Naive thymus-derived CD8-positive, alpha-beta T cell (primary cell): ENCODE measurements at places on chromosomes 2 and 18. TPM values are rescaled to one million over a fixed set of nuclear protein-coding genes. Genes with fewer than 3 reads are reported as not detected.
A peak's percentile ranks its signal among the peaks of the same experiment; 100 is the strongest.

DNA sequence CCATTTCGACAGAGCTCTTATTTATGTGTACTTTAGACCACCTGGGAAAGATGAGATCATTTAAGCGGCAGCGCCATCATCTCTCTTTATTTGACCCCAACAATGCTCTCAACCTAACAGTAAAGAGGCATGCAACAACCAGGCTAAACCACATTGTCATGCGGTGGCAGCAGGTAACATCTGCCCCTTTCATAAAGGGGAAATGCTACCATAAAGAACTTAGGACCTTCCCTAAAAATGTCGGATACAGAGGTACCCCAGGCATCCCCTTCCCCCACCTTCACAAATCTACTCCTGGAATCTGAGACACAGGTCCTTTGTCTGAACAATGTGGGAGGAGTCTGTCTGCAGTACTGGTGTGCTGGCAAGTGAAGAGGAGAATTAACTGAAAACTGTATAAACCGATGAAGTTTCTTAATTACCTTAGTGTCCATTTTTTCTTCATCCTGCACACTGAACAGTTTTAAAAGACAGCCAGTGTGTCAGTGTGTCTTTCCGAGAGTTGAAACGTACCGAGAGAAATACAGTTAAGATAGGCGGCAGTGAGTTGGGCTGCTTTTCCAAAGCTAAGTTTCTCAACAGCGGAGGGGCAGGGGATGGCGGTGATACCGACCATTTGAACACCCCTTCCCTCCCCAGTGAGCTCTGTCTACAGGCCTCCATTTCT lies 1.9 kb downstream of the MEX3C start:
- H3K4me1 ChIP-seq, result peaks cover 23% of the 10 kb centered on the region
- peak overlapping the region; percentile 93 for H3K27ac ChIP-seq
- peak overlapping the region; percentile 98 for H3K4me3 ChIP-seq
- no peaks in the 10 kb centered on the region for H3K36me3 ChIP-seq

The KCNF1 gene
- total RNA-seq, result not detected

DNA sequence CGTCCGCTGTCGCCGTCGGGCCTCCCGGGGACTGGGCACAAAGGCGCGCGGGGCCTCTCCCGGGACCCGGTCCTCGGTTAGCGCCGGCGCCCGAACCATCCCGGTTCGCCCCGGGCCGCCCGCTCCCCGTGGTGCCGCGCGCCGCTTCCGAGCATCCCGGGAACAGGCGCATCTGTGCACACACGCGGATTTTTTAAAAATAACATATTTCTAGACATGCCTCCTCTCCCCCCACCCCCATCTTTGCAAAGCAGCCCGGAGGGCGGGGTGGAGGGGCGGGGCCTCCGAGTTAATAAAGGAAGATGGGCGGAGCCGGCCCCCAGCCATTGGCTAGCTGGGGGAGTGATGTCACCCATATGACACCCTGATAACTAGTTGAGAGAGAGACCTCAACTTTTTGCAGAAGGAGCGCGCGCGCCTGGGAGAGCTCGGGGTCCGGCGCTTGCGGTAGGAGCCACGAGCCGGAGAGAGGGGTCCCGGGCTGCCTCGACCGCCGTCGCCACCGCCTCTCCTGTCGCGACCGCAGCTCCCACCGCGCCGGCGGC lies at the start of gene SOX11:
TSS of gene SOX11 (plus strand) at position 400 of the 545 bp plus-strand sequence. CDS start 338 bp downstream, outside the sequence.
- H3K27me3 ChIP-seq, result peaks cover 35% of the 10 kb centered on the region
- H3K27ac ChIP-seq, result no peak within 1 kb of the TSS
- H3K4me3 ChIP-seq, result peak within 1 kb of the TSS; percentile 69
- peaks cover 20% of the 10 kb centered on the region for H3K4me1 ChIP-seq
- no peak for DNase-seq
- H3K36me3 ChIP-seq, result peaks cover 7% of the 10 kb centered on the region

DNA sequence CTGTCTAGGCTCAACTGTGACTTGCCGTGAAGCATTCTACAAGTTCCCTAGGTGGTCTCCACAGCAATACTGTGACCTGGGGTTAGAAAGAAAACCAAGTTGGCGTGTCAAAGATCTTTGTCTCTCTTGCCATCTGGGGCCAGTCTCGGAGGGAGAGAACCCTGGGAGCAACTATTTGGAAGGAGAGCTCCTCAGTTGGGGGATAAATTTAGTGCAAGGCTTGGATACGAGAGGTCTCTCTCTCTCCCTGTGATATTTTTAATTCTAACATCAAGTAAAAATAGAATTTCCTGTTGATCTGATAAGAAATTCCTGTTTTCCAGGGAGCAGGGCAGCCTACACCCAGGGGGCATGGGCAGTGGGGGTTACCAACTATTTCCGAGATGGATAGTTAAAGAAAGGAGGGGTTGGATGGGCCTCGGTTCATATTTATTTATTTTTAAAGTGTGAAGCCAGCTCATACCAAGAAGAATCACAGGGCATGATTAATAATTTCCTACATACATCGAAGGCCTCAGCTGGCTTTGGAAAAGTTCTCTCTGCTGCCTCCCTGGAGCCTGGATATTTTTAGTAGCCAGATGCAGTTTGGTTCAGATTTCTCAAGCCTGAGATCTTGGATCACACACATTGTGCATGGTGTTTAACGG lies 62.8 kb downstream of the EHD3 start:
- peaks cover 3% of the 10 kb centered on the region for H3K4me1 ChIP-seq
- no peaks in the 10 kb centered on the region for H3K27me3 ChIP-seq
- no peaks in the 10 kb centered on the region for H3K36me3 ChIP-seq
- H3K4me3 ChIP-seq, result no peak overlapping the region
- no peak for DNase-seq
- H3K27ac ChIP-seq, result no peak overlapping the region

The PFN4 gene
- total RNA-seq, result not detected

The MLPH gene
- not detected for total RNA-seq

The PMAIP1 gene
- 20.1 TPM for total RNA-seq

DNA sequence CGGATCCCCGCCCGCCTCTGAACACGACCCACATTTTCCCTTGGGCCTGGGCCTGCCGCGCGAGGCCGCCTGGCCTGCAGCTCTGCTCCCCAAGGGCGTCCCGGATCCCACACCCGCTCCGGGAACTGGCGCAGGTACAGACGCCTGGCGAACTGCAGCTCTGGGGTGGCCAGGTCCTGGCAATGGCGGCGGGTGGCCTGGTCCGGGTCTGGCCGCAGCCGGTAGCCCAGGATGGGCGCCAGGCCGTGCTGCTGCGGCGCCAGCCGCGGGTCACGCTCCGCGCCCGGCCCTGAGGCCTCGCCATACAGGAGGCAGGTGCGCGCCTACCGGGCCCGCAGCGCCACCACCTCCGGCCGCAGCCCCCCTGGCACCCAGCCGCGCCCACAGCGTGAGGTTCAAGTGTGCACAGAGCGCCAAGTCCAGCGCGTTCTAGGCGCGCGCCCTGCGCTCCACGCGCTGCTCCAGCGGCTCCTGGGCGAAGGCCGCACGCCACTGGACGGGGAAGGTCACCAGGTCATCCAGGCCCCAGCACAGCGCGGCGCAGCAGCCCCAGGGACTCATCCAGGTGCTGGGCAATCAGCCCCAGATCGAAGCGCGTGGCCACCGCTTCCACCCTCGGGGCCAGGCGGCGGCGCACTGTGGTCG lies 9.5 kb downstream of the AQP12A start:
- H3K4me1 ChIP-seq, result peaks cover 14% of the 10 kb centered on the region
- no peak overlapping the region for H3K27ac ChIP-seq
- H3K27me3 ChIP-seq, result peaks cover 27% of the 10 kb centered on the region
- no peak for DNase-seq
- H3K36me3 ChIP-seq, result no peaks in the 10 kb centered on the region

The POTEI gene
- total RNA-seq, result not detected

The STK11IP gene
- total RNA-seq, result 50.2 TPM

DNA sequence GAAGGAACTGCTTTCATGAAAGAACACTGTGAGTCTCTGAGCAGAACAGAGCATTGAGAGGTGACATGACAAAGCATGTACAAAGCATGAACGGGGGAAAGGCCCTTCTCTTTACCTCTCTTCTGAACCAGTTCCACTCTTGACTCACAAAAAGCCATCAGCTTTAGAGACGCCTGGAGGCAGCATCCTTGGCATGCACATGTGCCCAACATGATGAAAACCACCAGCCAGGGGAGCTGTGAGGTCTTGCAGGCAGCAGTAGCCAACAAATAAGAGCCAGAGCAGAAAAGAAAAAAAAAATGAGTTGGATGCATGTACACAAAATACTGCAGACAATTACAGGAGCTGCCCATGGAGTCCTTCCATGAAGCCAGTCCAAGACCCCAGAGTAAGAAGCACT lies 95.5 kb upstream of the AGAP1 start:
- H3K27me3 ChIP-seq, result peaks cover 25% of the 10 kb centered on the region
- no peak overlapping the region for H3K4me3 ChIP-seq
- H3K27ac ChIP-seq, result no peak overlapping the region
- DNase-seq, result no peak
- no peaks in the 10 kb centered on the region for H3K4me1 ChIP-seq

The BCL11A gene
- 11.6 TPM for total RNA-seq

The UGT1A10 gene
- not detected for total RNA-seq

The C2orf15 gene
- 3.9 TPM for total RNA-seq

DNA sequence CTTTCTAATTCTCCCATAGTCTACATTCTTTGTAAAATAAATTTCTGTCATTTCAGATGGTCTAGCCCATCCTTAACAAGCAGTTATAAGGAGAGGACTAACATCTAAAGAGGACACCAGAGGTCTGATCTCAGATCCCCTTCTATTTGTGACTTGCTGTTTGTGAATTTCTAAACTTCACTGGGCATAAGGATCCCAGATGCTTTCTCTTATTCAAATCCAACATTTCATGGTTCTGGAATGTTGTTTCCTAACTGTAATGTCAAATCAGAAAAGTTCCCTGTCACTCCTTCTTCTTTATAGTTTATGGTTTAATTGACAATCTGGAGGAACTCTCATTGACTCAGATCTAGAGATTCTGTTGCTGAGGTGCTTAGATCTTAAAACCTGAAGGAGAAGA lies 430.2 kb downstream of the MEIS1 start:
- no peaks in the 10 kb centered on the region for H3K27me3 ChIP-seq
- DNase-seq, result no peak
- no peaks in the 10 kb centered on the region for H3K36me3 ChIP-seq
- no peak overlapping the region for H3K27ac ChIP-seq

The TUBA4A gene
- total RNA-seq, result 144 TPM

- H3K36me3 ChIP-seq, result no peaks in the 10 kb centered on the region
- H3K4me3 ChIP-seq, result no peak overlapping the region
- no peaks in the 10 kb centered on the region for H3K4me1 ChIP-seq
- no peaks in the 10 kb centered on the region for H3K27me3 ChIP-seq
Measured at GRCh38 chr18:10299643-10300042, 154.8 kb upstream of the APCDD1 start.
